ENCODE measurements at places on chromosomes 5 and 9. TPM values are rescaled to one million over a fixed set of nuclear protein-coding genes. Genes with fewer than 3 reads are reported as not detected.

DNAH5 gene
- 0.09 TPM for total RNA-seq

HTR1A gene
- total RNA-seq, result not detected

TOMM5 gene
- 166 TPM for total RNA-seq

TRPM3 gene
- total RNA-seq, result 1.1 TPM

TSSK1B gene
- total RNA-seq, result 0.09 TPM
